ENCODE measurements at places on chromosomes 7 and 10.

GRCh38 chr7:73451780-73452398 lies 18.3 kb downstream of the FZD9 start:
- no peak for DNase-seq

DNA sequence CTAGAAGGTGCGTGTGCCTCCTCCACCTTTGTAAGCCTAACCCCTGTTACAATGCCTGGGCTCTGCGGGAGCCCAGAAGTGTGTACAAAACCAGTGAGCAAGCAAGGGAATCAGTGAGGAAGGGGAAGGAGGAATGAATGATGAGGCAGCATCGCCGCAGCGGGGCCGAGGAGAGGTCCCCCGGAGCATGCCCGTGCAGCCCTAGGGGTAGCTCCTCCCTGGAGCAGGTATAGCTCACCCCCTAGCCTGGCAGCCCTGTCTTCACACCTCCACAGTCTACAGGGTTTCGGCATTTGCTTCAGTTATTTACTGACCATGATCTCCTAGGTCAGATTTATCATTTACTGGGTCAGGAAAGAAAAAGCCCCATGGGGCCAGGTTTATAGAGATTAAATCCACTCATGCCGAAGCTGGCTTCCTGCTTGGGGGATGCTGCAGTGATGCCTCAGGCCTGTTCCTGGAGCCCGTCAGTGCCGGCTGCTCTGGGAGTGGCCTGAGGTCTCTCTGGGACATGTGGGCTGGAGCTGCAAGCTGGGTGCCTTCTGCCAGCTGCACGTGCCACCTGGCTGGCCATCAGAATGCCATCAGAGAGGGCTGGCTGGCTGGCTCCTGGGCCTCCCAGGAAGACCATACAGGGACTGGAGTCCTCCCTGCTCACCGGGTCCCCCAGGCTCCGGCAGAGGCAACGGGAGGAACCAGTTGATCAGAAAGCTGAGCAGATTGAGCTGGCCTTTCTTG lies 138.9 kb downstream of the GRK5 start:
- no peak for DNase-seq

GRCh38 chr7:82164813-82165212 lies 278.8 kb downstream of the CACNA2D1 start:
- no peak for DNase-seq

- no peak for DNase-seq
Measured at GRCh38 chr10:99115703-99116102, 119.9 kb downstream of the HPSE2 start.

DNA sequence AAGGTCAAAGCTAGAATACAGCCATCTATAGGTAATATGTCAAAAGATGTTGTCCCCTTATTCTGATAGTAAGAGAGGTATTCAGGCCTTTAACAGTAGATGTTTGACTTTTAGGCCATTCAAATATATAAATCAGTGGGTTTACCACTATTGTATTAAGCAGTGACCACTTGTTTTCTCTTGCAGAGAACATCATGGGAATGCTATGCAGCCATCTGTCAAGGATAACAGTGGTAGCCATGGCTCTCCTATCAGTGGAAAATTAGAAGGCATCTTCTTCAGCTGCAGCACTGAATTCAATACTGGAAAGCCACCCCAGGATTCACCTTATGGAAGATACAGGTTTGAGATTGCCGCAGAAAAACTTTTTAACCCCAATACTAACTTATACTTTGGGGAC lies 68.4 kb downstream of the PHYHIPL start:
- no peak for DNase-seq

- no peak for DNase-seq
Measured at GRCh38 chr10:15254808-15255648, 86.5 kb upstream of the NMT2 start.

DNA sequence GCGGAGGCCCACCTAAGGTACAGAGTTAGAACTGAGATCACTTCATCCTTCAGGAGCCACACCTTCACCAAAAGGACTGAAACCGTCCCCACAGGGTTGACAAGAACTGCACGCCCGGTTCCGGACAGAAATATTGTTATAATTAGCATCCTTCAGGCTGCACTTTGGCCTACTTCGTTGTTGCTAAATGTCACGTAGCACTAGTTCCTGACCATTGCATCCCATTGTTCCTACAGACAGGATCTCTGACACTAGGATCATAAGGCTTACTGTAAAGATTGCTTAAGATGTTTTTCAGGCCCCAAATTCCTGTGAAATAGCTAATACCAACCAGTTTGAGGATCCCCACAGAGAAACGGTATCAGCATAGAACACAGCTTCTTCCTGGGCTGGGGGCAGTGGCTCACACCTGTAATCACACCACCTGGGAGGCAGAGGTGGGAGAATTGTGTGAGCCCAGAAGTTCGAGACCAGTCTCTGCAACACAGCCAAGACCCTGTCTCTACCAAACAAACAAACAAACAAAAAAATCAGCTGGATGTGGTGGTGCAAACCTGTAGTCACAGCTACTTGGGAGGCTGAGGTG lies 18.3 kb upstream of the EIF4H start:
- DNase-seq: no peak

DNA sequence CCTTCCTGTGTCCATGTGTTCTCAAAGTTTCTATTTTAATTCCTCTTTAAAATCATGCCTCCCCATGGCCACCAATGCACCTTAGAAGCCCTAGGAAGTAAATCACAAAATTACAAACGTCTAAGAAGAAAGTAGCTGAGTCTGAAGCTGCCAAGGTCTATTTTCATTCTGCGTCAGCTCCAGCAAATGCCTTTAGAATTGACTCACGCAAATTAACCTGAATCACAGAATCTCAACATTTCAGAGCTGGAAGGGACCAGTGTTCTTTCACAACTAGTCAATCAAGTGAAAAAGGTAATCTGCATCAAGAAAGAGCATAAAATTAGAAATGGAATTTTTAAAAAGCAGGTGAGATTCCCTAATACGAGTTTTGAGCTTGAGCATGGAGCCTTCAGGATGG lies 1017.6 kb downstream of the SORCS3 start:
- DNase-seq: no peak
